ENCODE measurements at places on chromosomes 6 and 20. TPM values are rescaled to one million over a fixed set of nuclear protein-coding genes. Genes with fewer than 3 reads are reported as not detected.

DNA sequence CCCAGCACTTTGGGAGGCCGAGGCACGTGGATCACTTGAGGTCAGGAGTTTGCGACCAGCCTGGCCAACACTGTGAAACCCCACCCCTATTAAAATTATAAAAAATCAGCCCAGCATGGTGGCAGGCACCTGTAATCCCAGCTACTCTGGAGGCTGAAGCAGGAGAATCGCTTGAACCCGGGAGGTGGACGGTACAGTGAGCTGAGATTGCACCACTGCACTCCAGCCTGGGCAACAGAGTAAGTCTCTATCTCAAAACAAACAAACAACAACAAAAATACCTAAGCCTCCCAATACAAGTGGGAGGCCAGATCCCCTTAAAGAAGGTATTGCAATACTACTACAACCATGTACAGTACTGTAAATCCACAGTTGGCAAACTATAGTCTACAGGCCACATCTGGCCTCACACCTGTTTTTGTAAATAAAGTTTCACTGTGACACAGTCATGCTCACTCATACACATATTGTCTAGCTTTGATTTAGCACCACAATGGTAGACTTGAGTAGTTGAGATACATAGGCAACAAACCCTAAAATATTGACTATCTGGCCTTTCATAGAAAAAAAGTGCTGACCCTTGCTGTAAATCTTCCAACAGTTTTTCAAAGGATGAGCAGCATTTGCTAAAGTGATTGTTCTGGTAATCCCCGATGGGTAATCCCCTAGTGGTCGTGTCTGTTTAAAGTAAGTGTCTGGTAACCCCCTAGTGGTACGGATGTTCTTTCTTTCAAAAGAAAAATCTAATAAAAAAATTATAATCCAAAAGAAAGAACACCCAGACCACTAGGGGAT lies 202.0 kb downstream of the RNGTT start:
- no peak for DNase-seq

GRCh38 chr6:109690373-109690736 lies 647 bp downstream of the AK9 start:
- no peak for DNase-seq

- no peak for DNase-seq
Measured at GRCh38 chr6:159053781-159054398, 9.1 kb upstream of the TAGAP start.

GRCh38 chr6:137093183-137094069 lies 48.7 kb upstream of the IL20RA start:
- DNase-seq, result no peak

- no peak for DNase-seq
Measured at GRCh38 chr6:32170294-32170693, 5.6 kb downstream of the AGPAT1 start.

Gene CLIC5
- total RNA-seq, result not detected

Gene MICB
- 17.2 TPM for total RNA-seq

Data from fibroblast of lung (primary cell).